Activated CD8-positive, alpha-beta memory T cell treated with anti-CD3 and anti-CD28 coated beads, Interleukin-2, amount 50 U/mL, for 48 hours (primary cell): ENCODE measurements at places on chromosomes 1 and 21.

DNA sequence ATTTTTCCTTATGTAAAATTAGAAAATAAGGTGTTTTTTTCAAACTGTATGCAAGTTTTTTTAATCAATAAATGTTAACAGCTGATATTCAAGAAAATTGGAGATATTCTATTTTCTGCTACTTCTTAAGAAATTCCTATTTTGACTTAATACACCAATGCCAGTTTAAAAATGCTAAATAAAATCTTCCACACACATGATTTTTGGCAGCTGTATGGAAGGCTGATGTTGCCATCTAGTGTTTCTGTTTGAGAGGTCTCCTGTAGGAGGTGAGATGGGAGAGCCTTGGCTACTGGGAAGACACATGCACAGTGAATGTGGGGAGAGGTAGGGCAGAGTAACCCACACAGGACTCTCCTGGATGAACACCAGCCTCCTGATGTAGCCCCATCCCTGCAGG, 29.2 kb upstream of the OR2B11 start:
- DNase-seq: no peak

- no peak for DNase-seq
Observed at GRCh38 chr1:160521554-160521953, 1.5 kb downstream of the SLAMF6 start.

DNA sequence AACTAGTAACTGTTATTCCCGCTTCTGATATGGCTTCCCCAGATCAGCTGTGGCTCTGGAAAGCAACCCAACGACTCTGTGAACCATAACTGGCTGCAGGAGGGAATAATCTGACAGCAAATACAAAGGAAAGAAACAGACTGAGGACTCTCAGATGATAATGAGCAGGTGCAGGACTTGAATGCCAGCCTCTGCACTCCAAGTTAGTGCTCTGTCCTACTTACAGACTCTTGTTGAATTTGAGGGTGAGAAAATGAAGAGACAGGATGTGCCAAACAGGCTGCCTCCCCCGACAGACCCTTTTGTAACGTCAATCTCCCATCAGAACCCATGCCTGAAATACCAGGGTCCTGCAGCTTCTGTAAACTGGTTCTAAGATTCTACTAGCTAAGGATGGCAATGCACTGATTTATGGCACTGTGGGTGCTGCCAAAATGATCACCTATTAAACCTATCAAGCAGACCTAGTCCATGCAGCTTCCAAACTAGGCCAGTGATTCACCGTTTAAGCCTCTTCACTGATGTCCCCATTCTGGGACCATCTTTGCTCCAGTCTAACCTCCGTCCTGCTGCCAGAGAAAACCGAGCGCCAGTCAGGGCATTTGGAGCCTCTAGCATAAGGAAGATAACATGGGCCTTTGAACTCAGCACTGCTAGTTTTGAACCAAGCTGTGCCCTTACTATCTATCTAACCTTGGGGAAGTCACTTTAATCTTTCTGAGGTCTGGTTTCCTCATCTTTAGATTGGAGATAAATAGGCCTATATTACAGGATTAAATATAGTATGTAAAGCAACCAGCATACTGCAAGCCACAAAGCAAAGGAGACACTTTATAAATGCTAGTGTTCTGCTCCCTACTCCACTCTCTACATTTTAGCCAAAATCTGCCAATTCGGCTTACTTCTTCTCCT, 4.8 kb downstream of the MKNK1 start:
- DNase-seq: no peak

DNA sequence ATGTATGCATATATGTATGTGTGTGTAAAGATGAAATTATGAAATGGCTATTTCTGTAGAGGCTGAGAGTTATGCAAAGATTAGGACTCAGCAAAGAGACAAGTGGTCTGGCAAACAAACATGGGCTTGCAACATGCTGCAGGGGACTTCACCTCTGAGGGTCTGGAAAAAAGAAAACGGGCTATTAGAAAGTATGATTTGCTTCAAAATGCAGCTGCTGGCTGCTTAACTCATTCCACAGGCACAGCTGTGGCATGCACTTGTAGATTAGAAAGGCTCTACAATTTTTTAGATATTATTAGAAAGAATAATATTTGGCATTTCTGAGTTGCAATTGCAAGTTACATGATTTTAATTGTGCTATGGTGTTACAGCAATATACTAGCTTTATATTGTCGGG, 90.4 kb downstream of the ADAMTS1 start:
- no peak for DNase-seq

DNA sequence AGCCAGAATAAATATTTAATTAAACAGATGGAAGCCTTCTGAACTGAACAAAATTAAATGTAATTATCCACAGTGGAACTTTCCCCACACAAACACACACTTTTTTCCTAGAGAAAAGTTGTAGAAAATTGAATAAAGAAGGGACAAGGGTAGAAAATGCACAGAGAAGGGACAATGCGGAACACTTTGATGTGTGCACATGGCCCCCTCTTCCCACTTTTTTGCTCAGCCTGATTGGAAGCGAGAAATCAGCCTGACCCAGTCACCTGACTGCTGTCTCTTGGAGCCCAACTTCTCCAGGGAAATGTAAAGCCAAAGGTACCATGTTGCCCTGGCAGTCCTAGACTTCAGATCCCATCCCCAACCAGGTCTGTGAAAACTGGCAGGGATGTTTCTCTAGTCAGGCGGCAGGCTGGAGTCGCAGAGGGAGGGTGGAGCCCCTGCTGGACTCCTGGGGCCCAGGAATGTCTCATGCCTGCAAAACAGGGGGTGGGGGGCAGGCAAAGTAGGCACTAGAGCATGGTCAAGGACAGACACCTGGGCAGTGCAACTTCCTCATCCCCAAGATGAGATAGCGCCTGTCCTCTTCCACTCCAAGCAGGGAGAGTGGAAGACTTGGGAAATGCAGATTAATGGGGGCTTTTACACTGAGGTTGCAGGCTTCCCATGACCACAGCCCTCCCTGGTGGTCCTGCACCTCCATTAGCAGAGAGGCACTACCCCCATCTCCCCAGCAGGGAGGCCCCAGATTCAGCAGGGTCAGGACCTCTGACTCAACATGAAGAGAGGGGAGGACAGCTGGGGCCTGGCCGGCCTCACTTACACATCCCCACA, 2.8 kb downstream of the CERS2 start:
- no peak for DNase-seq

- no peak for DNase-seq
Observed at GRCh38 chr1:8693107-8693506, 124.3 kb downstream of the RERE start.

DNA sequence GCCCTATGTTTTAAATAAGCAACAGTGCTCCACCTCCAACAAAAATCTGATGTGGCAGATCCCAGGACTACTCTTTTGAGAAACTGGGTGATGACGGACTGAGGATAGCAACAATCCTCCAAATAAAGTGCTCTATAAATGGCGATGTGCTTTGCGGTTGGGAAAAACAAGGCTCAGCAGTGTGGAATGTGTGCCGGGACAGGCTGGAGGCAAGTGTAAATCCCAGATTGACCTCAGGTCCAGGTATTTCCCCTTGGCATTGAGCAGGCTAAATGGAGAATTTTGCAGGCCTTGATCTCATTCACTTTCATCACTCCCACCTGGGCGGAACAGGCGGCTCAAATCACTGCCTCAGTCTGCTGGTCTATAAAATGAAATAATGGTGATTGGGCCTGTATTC, 35.1 kb downstream of the LRRC42 start:
- no peak for DNase-seq

- DNase-seq: no peak
Observed at GRCh38 chr1:76240316-76240715, 165.8 kb downstream of the ST6GALNAC3 start.

GRCh38 chr1:60581455-60582220, 500.7 kb upstream of the NFIA start:
- no peak for DNase-seq

- DNase-seq: no peak
Observed at GRCh38 chr1:151562661-151563060, 22.6 kb downstream of the TUFT1 start.

GRCh38 chr1:187680823-187681222, 852.1 kb downstream of the PLA2G4A start:
- DNase-seq: no peak

DNA sequence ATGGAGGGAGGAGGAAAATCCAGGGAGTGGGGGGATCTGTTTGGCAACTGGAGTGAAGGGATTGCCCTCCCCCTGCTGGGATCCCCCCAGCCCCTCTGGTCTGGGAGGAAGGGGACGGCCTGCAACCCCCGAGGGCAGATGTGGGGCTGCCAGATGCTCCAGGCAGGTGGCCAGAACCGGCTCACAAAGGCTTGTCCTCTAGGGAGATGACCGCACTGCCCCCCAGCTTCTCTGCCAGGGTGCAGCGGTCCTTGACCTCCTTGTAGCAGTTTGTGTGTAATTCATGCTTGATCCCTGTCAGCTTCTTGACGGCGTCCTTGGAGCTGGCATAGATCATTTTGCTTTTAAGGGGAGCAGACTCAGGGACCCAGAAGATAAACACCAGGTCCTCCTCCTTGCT, 69.2 kb downstream of the ROR1 start:
- no peak for DNase-seq

DNA sequence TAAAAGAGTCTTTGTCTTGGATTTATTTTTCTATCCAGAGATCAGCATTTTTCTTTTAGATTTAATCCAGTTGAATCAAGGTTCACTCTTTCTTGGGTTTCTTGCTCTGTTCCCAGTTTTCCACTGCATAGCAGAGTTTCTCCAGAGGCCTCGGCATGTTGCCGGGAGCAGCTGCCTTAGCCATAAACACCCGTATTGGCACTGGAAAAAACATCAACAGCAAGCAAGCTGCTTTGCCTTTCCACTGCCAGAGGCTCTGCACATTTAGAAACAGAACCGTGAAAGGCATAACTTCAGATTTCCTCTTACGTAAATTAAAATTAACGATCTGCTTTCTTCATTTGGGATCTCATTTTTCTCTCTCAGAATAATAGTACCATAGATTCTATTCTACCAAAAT, 181.8 kb upstream of the L1TD1 start:
- DNase-seq: no peak

DNA sequence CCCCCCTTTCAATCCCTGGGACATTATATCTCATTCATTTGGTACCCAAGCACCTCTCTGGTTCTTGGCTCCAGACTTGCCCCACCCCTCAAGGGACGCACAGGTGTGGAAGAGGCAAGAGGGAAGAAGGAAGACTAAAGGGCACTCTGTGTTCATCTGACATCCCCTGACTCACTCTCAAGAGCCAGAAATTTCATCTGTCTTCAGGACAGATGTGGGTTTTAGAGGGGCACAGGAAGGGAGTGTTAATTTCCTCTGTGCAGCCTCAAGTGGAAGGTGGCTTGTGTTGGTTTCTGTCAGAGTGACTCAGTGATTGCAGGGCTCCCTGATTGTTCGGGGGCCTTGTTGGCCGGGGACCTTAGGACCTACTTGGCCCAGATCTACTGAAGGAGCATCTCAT, 2.4 kb downstream of the C2CD4D start:
- DNase-seq: no peak

GRCh38 chr1:175072099-175072951, 4.7 kb downstream of the TNN start:
- no peak for DNase-seq

GRCh38 chr1:41366455-41367287, 5.4 kb downstream of the FOXO6 start:
- DNase-seq: peak; percentile 60

- no peak for DNase-seq
Observed at GRCh38 chr1:100834777-100835660, 59.6 kb downstream of the EXTL2 start.

DNA sequence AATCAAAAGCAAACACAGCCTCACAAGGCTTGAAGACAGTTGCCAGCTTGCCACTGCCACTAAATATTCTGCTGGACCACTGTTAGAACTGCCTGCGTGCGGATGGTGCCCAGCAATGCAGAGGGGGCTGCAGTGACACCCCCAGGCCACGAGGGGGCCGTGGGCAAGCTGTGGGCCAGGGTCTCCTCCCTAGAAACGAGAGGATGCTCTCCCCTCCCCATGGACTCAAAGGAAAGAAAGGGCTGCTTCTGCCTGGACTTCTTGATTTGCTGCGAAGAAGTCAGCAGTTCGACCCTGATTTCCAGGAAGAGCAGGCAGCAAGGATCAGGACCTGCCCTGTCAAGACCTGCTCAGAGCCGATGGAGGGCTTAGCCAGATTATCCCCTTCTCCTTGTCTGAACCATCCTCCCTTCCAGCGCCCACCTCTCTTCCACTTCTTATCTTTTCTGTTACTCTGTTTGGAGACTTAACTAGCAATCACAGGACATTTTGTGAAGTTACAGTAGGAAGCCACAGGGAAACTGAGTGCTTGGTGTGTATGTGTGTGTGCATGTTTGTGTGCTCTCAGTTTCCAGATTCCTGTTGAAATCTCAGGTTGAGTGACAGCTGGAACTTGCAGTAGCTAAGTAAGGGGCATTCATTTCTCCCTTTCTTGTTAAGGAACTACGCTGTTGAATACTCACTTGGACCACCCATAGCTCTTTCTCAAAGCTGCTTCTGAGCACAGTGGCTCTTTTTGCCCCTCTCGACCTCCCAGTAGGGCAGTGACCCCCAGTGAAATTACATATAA, 2.7 kb downstream of the MAN1C1 start:
- DNase-seq: peak; percentile 80

- DNase-seq: peak; percentile 81
Observed at GRCh38 chr1:39575191-39576015, 1.2 kb downstream of the PABPC4 start.

DNA sequence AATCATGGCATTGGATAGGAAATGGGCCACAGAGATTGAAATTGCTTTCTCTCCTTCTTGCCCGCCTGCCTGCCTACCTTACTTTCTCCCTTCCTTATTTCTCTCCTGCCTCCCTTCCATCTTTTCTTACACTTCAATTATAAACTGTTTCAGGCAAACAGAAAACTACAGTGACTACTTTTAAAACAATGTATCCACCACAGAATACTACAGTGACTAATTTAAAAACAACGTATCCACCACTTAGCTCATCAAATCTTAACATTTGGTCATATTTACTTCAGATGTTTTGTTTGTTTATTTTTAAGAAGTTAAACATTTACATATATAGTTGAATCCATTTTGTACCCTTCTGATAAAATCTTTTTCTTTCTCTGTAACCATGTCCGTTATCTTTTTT, 54.4 kb downstream of the SNRPE start:
- DNase-seq: no peak

- DNase-seq: no peak
Observed at GRCh38 chr1:116906812-116907211, 2.9 kb upstream of the PTGFRN start.

- no peak for DNase-seq
Observed at GRCh38 chr1:230867101-230867902, 1.0 kb downstream of the C1orf198 start.

- DNase-seq: no peak
Observed at GRCh38 chr1:31952825-31953220, 14.7 kb upstream of the PTP4A2 start.

DNA sequence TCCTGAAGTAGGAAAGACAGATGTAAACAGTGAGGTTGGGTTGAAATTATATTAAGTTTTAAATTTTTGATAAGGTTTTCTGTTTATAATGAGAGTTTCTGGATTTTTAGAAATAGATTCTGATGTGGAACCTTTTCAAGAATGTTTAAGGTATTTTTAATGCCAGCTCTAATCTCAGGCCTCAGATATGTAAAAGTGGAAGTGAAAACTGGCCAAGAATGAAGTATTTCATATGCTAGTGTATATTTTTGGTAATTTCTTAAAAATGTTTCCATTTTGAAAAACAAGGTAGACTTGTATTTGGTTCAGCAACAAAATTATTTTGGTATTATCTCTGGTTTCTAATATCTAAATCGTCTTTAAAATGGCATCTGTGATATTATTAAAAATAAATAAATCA, 14.4 kb downstream of the IFNAR1 start:
- no peak for DNase-seq
